Stimulated activated CD4-positive, alpha-beta T cell treated with anti-CD3 and anti-CD28 coated beads, Interleukin-4, amount 100 ng/mL, for 24 hours (primary cell): ENCODE measurements at places on chromosomes 16 and 17.

- DNase-seq, result peak; percentile 1
These were observed 8.6 kb downstream of the ADGRG5 start for GRCh38 chr16:57551057-57551456.

- DNase-seq, result no peak
These were observed 1.0 kb downstream of the MYO15B start for GRCh38 chr17:75588596-75589011.

DNA sequence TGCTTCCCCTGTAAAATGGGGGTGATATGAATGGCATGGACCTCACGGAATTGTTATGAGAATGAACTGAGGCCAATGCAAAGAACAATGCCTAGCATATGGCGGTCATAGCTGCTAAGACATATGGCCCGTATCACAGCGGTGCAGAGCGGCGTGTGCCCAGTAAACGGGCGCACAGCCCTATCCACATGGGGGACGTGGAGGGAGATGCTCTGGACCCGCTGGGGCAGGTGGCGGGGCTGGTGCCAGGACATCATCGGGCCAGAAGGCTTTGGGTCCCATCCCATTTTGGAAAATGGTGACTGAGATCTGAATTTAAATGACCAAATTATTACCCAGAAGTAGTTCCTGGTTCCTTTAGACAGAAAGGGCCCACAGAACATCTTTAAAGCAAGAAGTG, 18.5 kb upstream of the CPSF4L start:
- DNase-seq, result no peak

DNA sequence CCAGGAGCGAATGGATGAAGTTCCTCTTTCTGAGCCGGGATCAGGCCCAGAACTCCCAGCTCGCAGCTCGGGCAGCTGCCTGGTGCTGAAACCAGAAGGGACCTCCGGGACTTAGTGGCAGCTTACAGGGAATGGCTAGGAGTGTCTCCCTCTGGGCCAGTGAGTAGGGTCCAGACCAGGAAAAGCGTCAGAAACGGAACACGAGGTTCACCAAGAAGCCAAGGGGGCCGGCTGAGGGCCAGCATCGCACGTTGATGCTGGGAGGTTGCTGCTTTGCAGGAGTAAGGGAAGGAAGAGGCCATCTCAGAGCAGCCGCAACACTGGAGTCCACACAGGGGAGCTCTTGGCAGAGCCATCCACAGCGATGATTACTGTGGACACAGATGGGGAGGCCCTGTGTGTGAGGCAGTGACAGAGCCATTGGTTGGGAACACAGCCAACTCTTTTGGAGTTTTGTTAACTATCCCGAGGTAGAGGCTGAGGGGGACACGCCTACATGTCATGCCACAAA, 74.0 kb upstream of the CREBBP start:
- no peak for DNase-seq
